ENCODE measurements at places on chromosomes 2 and 18.

DNA sequence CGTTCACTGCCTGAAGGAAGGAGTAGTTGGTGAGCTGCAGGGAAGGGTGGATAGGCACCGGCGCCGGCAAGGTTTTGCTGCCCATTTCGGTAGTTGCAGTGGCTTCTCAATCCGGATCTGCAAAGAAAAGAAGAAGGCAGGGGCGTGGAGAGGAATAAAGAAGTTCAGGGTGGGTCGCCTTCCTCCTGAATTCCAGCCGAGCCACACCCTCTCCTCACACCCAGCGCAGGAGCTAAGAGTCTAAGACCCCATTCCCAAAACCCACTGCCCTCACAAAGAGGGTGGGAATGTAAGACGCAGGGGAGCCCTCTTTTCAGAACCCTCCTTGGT lies 4.7 kb downstream of the OSR1 start:
- no peak for DNase-seq

GRCh38 chr2:120739438-120740090 lies 3.9 kb downstream of the GLI2 start:
- no peak for DNase-seq

GRCh38 chr2:239348563-239349452 lies 52.0 kb downstream of the HDAC4 start:
- no peak for DNase-seq

- DNase-seq, result no peak
Measured at GRCh38 chr2:127796389-127796788, 14.6 kb downstream of the WDR33 start.

GRCh38 chr2:88032070-88032702 lies 15.8 kb upstream of the RNU2-63P start:
- no peak for DNase-seq

DNA sequence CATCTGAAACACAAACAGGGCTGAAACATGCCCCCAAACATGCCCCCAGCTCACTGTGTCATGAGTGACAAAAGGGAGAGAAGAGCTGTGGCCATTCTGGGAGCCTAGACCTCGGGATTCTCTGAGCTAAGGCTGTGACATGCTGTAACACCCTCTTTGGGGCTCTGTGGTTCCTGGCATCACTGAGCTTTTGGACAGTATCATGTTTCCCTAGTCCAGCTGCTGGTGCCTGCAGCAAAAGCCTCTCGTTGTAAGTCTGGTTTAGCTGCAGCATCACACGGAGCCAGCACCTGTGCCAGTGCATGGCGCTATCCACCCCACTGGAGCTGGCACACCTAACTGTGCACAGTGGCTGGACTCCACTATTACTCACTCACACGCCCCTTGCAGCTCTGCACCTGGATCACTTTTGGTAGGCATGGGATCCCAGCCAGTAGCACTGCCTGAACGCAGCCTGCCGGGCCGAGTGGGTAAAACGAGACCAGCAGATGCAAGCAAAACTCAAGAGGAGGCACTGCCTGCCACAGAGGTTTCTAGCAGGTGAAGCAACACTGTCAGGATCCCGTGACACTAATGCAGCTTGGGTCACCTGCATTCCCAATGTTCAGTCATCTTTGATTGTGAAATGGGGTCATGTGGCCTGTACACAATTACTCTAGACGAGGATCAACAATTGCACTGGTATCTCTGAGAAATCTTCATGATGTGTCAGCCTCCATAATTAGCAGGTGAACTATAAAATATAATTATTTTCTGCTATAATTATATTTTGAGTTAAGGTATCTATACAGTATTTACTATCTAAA lies 547.2 kb downstream of the ZNF804A start:
- DNase-seq, result peak; percentile 60

DNA sequence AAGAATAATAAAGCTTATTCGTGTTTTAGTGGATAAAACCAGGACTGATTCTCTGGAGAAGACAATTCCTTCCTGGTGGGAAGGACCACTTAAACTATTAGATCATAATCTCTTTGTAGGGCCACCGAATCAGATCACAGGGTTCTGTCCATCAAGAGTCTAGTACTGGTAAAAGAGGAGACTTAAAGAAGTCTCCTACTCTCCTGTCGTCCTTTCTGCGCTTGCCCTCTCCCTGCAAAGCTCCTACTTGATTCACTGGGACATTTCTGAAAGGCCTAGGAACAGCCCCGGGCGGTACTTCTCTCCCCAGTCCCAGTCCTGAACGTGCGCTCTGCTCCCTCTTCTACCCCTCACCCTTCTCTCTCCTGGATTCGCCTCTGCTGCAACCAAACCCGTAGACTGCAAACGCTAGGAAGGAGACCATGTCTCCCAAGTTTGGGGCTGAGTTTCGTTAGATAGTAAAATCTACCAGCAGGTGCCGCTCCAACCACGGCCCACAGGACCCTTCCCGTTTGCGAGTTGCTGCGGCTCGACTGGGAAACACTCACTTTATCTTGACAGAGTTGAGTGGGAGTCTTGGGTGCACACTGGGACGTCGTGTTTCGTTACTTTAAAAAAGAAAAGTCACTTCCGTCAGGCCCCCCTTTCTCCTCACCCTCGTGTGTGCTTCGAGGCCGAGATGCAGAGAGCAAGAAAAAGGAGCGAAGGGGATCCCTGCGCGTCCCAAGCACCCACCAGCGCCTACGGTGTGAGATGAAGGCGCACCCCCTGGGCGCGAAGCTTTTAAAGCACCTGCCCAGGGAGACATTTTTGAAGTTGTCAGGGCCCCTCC lies 923 bp downstream of the FIGLA start:
- peak; percentile 32 for DNase-seq

DNA sequence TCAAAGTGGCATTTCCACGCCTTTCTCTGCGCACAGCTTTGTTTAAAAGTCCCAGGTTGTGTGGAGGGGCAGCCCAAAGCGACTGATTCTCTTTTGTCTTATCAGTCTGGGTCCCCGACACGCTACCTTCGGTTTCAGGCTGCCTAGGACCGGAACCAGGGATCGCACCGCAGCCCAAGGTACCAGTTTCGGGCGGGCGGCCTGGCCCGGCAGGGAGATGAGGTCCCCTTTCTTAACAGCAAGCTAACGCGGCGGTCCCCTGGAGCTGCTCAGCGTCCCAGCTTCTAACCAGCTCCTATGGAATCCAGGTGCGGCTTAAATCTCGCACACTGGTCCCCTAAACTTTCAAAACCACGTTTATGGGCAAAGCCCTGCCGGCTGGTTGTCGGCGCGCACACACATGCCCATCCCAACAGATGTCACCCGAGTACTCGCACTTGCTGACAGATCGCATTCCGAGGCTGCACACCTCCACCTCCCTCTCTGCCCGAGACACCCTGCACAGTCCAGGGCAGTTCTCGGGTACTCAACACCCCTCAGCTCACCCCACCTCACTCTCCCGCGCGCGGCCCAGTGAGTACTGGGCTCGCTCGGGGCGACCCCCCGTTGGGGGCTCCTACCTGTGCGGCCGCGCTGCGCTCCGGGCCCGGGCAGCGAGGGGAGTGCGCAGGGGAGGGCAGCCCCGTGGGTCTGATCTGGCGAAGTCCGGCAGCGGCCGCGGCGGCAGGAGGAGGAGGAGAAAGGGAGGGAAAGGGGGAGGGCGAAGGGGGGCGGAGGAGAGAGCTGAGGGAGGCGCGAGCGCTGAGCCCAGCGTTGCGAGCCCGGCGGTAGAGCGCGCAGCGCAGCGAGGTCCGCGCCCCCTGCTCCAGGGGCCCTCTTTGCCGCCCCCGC lies at the start of gene EFEMP1:
Gene EFEMP1 (minus strand): TSS at position 692 of the 891 bp plus-strand sequence. CDS start 1,342 bp downstream, outside the sequence.
- DNase-seq, result peak; percentile 41

DNA sequence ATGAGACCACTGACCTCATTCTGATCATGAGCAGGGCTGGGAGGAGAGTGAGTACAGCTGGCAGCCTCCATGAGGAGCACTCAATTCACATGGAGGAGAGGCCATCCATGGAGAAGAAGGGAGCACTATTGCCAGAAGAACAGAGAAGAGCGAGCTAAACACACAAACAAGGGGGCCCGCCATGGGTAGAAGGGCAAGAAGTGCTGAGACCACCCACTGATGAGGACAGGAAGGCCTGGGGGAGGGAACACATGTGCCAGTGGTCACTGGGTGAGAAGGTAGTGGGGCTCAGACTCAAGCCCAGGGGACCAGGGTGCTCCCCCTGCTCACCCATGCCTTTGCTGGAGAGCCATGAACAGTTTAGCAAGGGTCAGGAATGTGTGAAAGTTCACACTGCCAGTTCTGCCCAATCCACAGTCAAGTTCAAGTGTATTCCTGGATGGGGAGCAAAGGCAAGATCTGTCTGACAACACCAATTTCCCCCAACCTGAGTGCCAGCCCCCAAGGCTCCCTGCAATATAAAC lies 57.7 kb downstream of the TTC32 start:
- DNase-seq, result no peak

- DNase-seq, result no peak
Measured at GRCh38 chr2:109062145-109062858, 66.7 kb upstream of the SH3RF3 start.

GRCh38 chr18:5772306-5773105 lies 122.8 kb downstream of the TMEM200C start:
- no peak for DNase-seq

DNA sequence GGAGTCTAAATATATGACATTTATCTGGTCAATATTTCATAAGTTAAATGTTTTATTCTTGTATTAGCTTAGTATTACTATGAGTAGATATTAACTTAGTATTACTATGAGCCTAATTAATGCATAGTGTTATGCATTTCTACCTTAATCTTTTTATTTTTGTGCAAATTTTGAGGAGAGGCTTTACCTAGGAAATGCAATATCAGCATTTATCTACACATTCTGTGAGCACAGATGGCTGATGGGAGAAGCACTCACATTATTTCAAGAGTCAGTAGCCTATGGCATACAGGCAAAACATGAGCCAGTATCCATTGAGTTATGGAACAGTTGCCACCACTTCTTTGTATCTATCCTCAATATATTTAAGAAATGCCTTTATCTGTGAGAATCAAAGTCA lies 404.6 kb upstream of the KCNJ3 start:
- no peak for DNase-seq

DNA sequence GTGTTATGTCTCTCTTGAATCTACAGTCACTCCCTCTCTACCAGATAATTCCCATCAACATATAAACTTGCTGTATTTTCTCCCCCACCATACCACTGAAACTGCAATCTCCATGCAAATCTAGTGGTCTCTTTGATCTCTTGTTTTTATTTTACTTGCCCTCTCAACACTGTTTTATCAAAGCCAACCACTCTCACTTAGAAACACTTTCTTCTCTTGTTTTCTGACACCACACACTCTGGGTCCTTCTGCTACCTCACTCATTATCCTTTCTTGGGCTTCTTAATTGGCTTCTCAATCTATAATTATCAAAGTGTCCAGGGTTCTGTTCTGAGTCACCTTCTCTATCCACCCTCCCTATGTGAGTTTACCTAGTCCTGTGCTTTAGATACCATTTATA lies 2.0 kb upstream of the MCFD2 start:
- no peak for DNase-seq

DNA sequence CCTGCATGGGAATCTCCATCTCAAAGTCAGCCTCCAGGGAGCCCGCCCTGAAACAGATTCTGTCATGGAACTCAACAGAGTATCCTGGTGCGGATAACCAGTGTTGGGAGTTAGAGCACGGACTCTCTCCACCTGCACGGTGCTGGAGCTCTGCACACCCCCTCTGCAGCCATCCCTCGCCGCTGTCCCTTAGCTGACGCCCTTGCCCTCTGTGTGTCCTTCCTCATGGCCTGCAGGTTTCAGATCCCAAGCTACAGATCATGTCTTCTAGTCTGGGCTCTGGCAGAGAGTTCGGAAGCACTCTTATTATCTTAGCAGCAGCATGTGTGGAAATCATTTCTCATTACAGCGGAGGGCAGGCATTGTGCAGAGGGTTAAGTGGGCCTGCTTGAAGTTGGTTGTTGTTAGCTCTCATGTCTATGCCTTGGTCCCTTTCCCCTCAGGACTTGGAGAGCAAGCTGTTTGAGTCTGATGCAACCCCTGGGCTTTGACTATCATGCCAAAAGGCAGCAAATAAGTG lies 26.0 kb downstream of the TMEM127 start:
- DNase-seq, result no peak

- DNase-seq, result no peak
Measured at GRCh38 chr2:239916205-239917124, 108.7 kb downstream of the NDUFA10 start.

DNA sequence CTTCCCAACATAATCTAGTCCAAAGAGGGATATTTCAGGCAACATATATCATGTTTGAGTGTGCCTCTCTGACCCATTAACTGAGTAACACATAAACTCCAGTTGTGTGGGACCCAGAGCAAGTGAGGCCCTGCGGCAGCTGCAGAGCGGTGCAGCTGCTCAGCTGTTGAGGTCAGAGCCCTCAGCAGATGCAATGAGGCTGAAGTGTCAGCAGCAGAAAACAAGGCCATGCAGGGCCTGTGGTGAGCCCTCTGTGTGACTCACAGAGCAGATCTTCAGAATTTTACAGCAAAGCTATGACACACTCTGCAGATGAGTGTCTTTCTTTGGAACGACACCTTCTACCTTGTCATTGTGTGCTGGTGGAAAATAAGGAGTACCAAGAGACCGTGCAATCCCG lies 168.5 kb downstream of the CBLN2 start:
- DNase-seq, result peak; percentile 99

DNA sequence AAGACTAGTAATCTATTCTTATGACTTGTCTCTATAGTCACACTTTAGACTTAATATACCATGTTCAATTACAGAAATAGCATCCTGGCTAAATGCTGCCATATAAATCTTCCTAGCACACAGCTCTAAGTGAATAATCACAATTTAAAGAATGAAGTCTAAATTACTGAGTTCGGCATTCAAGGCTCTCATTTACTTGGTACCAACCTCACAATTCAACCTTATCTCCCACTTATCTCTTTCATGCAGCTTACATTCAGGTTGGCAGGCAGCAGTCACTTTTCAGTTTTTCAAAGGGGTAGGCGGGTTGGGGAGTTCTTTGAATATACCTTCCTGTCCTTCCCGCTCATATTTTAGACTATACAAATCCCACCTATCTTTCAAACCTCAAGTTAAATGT lies 1.5 kb downstream of the MMADHC start:
- DNase-seq, result no peak

DNA sequence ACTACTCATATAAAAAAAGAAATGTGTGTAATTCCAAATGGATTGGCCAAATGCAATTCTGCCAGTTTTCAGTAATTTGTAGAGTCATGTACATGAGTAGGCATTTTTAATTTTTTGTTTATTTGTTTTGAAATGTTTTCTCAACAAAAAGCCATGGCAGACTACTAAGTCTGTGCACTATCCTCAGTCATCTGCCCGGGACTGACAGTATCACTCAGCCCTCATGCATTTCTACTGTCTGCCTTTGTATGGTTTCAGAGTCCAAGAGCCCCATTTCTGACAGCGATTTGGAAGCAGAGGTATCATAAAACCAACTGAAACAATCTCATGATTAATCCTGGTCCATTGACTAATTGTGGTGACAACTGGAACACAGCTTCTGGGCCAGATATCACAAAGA lies 109.9 kb upstream of the NYAP2 start:
- no peak for DNase-seq

- peak; percentile 78 for DNase-seq
Measured at GRCh38 chr2:223113161-223113560, 61.2 kb downstream of the KCNE4 start.

- DNase-seq, result no peak
Measured at GRCh38 chr2:128545829-128546228, 227.2 kb upstream of the HS6ST1 start.

- DNase-seq, result no peak
Measured at GRCh38 chr2:240523451-240524281, 34.1 kb downstream of the ANKMY1 start.
